Hypothalamus (tissue), 51 donors: ENCODE measurements at places on chromosomes 13 and 19.

DNA sequence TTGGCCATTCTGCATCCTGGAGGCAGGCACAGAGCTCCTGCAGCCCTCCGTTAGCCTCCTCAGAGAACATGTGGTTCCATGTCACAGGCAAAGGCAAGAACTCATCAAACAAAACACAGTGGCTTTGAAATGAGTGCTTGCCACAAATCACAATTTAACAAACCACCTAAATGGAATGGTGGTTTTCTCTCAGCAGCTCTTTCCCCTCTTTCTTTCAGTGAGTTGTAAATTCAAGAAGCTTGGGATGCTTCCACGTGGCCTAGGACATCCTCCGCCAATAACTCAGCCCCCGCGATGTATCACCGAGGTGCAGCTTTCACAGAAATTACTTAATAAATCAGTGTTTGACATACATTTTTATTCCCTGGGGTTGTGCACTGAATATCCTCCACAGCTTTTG lies 65.4 kb upstream of the RFC3 start:
- DNase-seq: no peak

DNA sequence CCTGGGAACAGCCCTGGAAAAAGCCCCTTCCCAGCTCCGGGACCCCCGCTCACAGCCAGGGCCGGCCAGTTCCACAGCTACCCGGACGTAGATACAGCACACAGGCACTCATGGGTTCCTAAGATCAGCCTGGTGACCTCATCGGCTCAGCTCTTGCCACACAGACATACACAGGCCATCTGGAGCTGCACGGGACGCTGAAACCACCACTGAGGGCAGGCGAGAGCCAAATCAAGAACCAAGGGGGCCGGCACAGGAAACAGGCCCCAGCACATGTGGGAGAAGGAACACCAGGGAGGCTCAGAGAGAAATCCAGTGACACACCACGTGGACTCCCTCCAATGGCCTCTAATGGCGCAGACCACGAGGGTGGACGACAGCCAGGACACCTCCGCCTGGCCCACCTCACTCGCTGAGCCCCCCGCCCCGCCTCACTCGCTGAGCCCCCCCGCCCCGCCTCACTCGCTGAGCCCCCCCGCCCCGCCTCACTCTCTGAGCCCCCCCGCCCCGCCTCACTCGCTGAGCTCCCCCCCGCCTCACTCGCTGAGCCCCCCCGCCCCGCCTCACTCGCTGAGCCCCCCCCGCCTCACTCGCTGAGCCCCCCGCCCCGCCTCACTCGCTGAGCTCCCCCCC lies 69.7 kb upstream of the C13orf46 start:
- DNase-seq: no peak

DNA sequence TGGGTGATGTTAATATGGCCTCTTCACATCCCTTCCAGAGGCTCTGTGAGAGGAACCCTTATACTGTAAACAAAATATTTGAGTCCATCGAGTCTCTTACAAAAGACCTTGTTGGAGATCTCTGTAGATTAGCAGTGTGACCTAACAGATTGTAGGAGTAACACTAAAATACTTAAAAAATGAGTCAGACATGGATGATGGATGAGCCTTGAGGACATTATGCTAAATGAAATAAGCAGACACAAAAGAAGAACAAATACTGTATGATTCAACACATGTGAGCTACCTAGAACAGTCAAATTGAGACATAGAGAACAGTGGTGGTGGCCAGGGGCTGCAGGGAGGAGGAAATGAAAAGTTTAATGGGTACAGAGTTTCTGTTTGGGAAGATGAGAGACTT lies 152.2 kb upstream of the UBL3 start:
- DNase-seq: no peak

DNA sequence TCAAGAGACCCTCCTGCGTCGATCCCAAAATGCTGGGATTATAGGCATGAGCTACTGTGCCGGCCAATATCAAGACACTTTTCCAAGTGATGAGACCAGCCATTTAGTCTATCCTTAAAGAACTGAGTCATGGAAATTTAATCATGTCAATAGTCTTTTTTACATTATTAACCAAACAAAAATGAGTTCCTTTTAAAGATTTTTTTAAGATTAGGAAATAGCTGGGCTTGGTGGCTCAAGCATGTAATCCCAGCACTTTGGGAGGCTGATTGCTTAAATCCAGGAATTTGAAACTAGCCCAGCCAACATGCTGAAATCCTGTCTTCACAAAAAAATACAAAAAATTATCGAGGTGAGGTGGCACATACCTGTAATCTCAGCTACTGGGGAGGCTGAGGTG lies 16.7 kb upstream of the ZNF564 start:
- no peak for DNase-seq

DNA sequence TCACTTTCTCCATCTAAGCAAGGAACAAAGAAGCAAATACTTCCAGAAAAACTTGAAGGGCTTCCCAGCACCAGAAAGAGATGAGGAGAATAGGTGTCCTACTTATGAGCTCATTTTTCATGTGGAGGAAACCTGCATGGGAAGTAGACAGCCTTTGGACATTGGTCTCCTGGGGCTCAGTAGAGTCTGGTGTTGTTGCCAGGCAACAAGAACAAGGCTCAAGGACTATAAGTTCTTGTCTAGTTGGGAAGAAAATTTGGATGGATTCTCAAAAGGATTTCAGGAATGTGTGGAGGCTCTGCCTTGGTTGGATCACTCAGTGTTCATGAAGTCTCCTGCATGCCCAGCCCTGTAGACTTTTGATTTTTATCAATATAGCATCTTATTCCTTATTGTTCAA lies 84.5 kb downstream of the MBNL2 start:
- DNase-seq: no peak

DNA sequence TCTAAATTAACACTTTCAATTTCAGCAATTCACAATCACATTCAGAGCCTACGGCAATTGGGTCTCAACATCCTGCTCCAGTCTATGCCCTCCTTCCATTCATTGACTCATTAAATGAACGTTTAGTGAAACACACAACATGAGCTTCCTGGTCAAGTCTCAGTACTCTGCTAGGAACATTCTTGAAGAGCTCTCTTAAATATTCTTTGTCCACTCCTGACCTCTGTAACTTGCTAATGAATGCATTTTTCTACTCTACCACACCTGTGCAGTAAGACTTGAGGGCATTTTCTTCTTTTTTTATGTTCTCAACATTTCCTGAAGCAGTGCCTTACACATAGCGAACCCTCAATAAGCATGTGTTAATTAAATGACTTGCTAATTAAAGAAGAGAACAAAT lies 168.6 kb downstream of the OXGR1 start:
- no peak for DNase-seq

DNA sequence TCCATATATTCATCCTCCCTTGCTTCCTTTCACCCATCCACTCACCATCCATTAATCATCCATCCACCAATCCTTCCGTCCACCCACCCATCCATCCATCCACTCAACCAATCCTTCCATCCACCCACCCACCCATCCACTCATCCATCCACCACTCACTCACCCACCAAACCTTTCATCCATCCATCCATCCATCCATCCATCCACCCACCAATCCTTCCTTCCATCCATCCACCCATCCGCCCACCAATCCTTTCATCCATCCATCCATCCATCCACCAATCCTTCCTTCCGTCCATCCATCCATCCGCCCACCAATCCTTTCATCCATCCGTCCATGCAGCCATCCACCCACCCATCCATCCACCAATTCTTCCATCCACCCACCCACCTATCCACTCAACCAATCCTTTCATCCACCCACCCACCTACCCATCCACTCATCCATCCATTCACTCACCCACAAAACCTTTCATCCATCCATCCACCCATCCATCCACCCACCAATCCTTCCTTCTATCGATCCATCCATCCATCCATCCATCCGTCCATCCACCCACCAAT lies 3.0 kb downstream of the SBK3 start:
- no peak for DNase-seq

GRCh38 chr19:43316591-43317319 lies 36.7 kb upstream of the CD177 start:
- no peak for DNase-seq

GRCh38 chr13:51630288-51630615 lies 46.0 kb downstream of the WDFY2 start:
- no peak for DNase-seq

GRCh38 chr13:81745391-81745790 lies 1404.5 kb upstream of the SPRY2 start:
- DNase-seq: no peak

GRCh38 chr19:54888239-54888638 lies 14.2 kb downstream of the FCAR start:
- DNase-seq: no peak

- DNase-seq: no peak
Measured at GRCh38 chr13:76286178-76286577, 600.0 kb downstream of the KCTD12 start.

DNA sequence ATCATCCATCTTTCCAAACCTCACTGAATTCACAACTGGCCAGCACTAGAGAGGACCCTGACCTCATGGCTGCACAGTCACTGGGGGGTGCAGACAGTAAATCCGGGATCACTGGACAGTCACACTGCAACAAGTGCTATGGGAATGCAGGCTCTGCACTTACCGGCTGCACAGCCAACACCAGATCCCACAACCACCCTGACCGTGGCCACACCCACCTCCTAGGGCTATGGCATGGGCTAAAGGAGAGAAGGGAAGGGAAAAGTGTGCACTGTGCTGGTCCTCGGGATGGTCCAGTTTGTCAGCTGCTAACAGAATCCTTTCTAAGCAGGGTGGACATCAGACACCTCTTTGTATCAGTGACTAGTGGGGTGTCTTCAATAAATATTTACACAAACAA lies 118.2 kb downstream of the MIPEP start:
- no peak for DNase-seq

DNA sequence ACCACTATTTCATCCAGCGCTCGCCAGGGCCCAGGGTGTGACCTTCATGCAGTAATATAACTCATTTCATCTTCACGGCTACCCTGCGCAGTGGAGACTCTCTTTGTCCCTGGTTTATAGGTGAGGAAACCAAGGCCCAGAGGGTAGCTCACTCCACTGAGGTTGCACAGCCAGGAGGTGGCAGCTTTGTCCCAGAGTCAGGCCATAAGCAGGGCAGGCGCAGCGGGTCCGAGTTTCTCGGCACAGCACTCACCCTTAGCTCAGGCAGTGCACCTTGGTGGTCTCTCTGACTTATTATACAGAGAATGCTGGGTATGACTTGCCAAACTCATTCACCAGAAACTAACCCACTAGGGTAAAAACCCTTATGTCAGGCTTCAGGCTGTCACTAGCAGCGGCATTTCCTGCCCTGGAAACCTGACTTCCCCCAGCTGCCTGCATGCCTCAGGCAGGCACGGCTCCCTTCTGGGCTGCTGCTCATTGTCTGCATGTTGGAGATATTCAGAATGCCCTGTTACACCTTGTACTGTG lies 24.5 kb downstream of the PPP5C start:
- no peak for DNase-seq

- DNase-seq: no peak
Measured at GRCh38 chr13:113815151-113816058, 48.5 kb downstream of the GAS6 start.

- no peak for DNase-seq
Measured at GRCh38 chr13:48545608-48546007, 12.7 kb upstream of the RCBTB2 start.

DNA sequence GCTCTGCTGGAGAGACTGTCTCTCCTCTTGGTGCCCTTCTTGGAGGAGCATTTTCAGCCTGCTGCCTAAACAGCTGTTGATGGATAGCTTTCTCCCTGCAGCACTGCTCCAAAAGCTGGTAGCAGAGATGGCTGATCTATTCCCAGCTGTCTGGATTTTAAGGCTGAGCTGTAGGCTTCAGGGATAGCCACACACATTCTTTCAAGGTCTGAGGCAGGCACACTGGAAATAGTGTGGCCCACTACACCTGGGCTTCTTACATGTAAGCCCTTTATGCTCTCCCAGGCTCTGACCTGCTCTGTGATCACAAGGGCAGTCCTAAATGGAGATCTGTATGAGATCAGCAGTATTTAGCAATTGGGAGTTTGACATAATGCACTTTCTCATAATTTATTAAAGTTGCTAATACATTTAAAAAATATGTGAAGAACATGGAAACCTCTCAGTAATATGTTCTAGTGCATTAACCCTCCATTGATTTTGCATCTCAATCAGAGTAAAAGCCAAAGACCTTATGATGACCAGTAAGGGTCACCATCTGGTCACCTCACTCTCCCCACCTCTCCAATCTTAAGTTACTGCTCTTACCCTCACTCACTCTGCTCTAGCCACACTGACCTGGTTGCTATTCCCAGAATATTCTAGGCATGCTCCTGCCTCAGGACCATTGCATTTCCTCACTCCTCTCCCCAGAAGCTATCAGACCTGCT lies 91.6 kb downstream of the MBNL2 start:
- DNase-seq: no peak

- no peak for DNase-seq
Measured at GRCh38 chr19:51186323-51186722, 38.6 kb upstream of the CD33 start.

DNA sequence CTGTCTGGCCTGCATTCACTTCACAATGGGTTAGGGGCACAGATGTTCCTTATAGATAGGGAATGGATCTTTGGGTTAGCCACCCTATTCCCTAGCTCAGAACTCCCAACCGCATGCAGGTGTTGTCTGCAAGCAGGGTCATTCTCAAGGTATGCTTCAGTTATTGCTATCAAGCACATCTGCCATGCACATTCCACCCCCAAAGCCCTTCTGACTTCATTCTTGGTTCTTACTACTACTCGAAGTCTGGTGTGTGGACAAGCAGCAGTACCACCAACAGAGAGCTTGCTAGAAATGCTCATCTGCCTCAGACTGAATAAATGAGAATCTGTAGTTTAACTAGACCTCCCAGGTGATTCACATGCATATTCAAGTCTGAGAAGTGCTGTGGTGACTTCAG lies 31.3 kb downstream of the SERPINE3 start:
- DNase-seq: no peak

- no peak for DNase-seq
Measured at GRCh38 chr13:95201814-95202651, 99.2 kb downstream of the ABCC4 start.

DNA sequence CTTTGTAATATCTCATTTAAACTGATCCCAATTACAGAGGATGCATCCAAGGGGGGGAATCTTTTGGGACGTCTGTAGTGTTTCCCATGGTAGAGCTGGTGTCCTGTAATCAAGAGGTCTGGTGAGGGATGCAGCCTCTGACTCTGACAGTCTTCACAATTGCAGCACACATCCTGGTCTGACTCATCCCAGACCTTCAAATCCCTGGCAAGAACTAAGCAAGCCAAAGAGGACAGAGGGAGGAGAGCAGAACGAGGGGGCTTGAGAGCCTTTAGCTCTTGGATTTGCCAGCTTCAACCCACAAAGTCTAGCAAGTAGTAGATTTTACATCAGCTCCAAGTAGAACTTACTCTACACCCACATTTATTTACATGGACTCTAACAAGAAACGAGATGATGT lies 17.3 kb upstream of the FCGBP start:
- no peak for DNase-seq
